ENCODE measurements at places on chromosomes 1 and 21. TPM values are rescaled to one million over a fixed set of nuclear protein-coding genes. Genes with fewer than 3 reads are reported as not detected.

FAM72B gene
- total RNA-seq, result 5.3 TPM

DCST1 gene
- total RNA-seq, result not detected

SPRR2E gene
- not detected for total RNA-seq

RUNX3 gene
- not detected for total RNA-seq

Measured in subcutaneous preadipocyte (primary cell).